ENCODE measurements at places on chromosomes 3 and 15.

GRCh38 chr3:132822266-132822665 lies 100.1 kb upstream of the NPHP3 start:
- no peak for DNase-seq

- no peak for DNase-seq
These were observed 58.6 kb downstream of the WWTR1 start for GRCh38 chr3:149599236-149599635.

- no peak for DNase-seq
These were observed 17.6 kb downstream of the CD200R1L start for GRCh38 chr3:112829046-112829445.

GRCh38 chr3:12822725-12823373 lies 18.5 kb downstream of the RPL32 start:
- DNase-seq = no peak

DNA sequence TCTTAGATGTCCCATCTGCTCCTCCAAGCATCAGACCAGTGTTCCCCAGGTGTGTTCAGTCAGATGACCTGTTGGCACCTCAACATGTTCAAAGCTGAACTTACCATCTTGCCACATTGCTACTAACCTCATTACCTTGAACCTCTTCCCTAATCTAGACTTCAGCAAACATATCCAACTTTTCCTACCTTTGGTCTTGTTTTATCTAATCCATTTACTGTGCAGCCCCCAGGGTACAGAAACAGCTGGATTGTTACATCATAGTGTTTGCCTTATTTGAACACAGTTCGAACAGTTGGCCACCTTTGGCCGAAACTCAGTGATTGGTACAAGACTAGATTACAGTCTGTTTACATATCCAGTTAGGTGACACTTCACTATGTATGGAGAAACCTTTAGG lies 36.1 kb upstream of the MCF2L2 start:
- DNase-seq = no peak

GRCh38 chr15:80059786-80060355 lies 395 bp downstream of the ZFAND6 start:
- no peak for DNase-seq

DNA sequence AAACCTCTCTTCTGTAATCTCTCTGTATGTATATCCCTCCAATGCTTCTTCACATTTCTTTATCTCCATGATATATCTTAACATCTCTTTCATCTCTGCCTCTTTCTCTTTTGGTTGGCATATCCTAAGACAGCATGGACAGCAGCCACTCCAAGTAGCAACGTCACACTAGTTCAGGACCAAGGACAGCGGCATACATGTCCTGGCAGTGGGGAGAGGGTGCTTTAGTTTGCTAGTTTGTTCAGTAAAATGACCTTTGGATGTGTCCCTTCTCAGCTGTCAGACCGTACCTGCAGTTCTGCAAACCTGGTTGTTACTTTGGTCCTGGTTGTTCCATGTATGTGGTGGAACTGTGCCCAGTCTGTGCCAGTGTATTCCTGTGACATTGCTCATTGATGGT lies 225.6 kb upstream of the ROPN1 start:
- no peak for DNase-seq

DNA sequence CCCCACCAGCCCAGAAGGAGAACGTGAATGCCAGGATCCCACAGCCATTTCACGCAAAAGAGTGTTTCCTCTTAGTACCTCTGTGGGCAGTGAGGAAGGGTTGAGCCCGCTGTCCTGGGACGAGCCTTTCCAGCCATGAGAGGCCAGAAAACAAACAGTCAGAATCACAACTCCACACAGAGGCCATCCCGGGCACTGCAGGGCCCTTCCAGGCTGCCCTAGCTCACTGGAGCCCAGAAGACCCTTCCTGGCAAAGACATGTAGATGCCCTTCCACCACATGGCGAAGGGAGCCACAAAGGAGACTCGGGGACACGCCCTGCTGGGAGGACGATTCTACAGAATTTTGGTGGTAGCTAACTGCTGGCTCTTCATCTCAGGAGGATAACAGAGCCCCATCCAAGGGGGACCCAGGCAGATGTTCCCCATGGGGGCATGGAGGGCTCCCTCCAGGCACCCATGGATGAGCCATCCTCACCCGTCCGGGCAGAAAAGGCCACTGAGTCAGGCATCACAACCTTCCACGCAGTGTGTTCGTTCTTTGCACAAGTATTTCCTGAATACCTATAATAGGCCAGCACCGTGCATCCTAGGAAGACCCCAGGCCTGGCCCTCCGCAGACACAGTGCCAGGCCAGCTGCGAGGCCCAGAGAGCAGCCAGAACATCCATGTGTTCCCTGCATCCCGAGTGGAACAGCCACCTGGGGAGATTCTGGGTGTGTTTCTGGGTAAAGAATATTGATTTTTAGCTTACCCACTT lies 47.2 kb downstream of the SLC12A8 start:
- DNase-seq = no peak

DNA sequence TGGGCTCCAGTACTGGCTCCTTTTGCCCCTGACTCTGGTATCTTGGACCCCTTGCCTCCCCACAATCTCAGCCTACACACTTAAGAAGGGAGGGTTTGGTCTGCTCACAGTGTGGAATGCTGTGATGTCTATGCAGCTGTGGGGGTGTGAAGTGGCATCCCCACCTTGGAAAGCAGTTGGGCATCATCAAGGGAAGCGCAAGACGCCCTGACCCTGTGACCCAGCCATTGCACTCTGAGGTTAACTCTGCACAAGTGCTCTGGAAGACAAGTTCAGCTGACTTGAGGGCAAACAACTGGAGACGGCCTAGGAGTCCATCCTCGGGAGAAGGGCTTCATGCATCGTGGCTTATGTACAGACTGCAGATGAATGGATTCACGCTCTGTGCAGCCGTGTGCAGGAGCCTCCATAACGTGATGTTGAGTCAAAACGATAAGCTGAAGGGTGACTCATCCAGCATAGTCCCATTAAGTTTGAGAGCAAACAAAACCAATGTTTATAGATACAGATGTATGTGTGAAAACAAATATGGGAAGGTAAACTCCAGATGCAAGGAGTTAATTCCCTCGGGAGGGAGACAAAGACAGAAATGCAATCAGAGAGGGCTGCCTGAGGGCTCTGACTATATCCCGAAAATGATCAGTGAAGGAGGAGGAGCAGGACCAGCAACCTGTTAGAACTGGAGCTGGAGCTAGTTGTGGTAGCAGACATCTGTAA lies 86.8 kb downstream of the LSM3 start:
- no peak for DNase-seq

GRCh38 chr3:49911611-49912010 lies 7.9 kb upstream of the MST1R start:
- no peak for DNase-seq

GRCh38 chr3:84724877-84725276 lies 233.9 kb upstream of the CADM2 start:
- no peak for DNase-seq

DNA sequence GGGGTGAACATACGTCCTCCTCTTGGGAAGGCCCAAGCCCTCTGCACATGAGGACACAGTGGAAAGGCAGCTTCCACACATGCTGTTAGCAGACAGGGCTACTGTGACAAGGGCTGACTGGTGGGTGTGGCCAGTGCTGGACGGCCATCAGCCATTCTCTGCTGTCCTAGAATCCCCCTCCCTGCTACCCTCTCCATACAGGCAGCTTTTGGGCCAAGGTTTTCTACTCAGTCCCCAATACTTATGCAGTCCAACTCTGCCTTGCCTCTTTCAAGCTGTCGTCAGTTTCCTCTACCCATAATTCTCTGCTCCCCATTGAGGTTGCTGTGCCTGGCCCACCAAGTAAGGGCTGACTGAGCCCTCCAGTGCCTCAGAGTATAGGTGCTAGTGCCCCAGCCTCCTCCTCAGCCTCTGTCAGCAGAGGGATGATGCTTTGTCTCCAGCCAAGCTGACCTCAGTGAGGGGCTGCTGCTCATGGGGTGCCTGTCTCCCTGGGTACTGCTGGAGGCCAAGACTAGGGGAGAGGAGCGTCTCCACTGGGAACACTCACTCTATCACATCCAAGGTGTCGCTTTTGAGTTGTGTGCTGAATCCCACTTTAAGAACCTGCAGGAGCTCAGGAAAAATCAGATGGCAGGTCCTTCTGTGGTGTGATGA lies 2.8 kb downstream of the LOXL1 start:
- DNase-seq = no peak

GRCh38 chr3:130117933-130118332 lies 36.3 kb downstream of the ALG1L2 start:
- no peak for DNase-seq

GRCh38 chr15:72021604-72022003 lies 96.3 kb downstream of the MYO9A start:
- no peak for DNase-seq

DNA sequence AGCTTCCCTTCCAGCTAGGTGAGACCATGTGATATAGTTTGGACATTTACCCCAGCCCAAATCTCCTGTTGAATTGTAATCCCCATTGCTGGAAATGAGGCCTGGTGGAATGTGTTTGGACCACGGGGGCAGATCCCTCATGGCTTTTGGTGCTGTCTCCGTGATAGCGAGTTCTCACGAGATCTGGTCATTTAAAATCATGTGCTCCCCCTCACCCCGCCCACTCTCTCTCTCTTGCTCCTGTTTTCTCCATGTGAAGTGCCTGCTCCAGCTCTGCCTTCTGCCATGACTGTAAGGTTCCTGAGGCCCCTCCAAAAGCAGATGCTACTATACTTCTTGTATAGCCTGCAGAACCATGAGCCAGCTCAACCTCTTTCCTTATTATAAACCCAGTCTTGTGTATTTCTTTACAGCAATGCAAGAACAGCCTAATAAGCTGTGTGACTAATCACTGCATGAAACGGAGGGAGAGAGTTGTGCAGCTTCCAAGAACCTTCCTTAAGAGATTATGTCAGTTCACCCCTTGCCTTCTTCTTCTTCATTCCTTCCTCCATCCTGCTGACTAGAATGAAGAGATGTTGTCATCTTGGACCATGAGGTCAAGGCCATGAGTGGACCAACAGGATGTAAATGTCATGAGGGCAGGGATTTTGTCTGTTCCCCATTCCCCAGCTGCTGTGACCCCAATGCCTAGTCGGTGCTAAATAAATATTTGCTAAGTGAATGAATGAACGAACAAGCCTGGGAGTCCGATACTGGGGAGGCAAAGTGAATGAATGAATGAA lies 91.0 kb downstream of the CPN2 start:
- no peak for DNase-seq

DNA sequence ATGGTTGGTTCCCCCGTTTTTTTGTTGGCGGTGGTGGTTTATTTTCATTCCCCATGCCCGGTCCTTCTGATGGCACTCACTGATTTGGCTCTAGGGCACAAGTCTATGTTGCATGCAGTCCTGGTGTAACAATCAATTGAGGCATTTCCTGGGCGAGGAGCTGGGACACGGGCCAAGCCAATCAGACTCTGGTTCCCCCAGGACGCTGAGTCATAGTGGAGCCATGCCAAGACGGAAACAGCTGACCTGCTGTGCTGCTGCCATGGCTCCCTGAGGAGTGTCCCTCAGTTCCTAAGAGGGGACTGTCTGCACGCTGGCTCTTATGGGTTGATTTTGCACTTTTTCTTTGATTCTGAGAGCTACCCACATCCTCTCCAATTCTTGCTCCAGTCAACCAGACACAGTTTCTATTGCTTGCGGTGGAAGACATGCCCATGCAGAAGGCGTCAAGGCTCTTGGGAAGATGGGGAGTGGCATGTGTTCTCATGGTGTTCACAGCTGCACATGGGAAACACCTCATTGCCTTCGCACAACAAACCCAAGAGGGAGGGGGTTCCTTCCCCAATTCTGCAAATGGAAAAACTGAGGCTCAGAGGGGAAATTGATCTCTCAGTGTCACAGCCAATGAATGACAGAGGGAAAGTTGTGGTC lies 28.3 kb upstream of the ALDH1L1 start:
- no peak for DNase-seq

- DNase-seq = no peak
These were observed 250.5 kb downstream of the ADAMTSL3 start for GRCh38 chr15:83904107-83905040.

GRCh38 chr3:14758297-14758696 lies 60.5 kb upstream of the FGD5 start:
- DNase-seq = no peak

- DNase-seq = no peak
These were observed 58.0 kb downstream of the HRH1 start for GRCh38 chr3:11212299-11212608.

DNA sequence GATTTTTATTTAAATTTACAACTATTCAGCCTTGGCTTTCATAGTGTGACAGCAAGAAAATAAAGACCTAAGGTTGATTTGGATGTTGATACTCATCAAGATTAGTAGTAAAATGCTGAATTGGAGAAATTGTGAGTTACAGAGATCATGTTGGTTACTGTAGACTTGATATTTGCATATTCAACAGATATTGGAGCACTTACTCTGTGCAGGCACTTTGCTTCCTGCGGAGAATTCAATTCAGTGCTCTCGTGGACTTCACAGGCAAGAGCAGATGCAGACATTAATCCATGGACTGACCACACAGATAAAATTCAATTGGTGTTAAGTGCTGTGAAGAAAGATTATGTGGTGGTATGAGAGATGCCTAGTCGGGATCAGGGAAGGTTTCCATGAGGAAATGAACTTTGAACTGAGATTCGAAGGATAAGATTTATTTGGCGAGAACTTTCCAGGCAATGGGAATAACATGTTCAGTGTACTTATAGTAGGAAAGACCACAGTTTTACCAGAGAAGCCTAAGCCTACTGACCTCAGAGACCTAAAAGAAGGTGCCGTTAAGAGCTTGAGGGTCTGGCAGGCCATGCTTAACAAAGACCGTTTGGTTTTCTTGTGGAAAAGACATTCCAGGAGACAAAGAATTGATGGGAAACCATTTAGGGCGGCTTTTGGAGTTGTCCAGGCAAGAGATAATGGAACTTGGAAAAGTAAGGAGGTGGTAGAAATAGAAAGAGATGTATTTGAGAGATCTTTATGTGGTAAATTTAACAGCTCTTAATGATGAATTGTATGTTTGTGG lies 4.3 kb downstream of the SELENOT start:
- DNase-seq = no peak

- DNase-seq = no peak
These were observed 246.6 kb upstream of the KCNMB2 start for GRCh38 chr3:178289544-178290160.

DNA sequence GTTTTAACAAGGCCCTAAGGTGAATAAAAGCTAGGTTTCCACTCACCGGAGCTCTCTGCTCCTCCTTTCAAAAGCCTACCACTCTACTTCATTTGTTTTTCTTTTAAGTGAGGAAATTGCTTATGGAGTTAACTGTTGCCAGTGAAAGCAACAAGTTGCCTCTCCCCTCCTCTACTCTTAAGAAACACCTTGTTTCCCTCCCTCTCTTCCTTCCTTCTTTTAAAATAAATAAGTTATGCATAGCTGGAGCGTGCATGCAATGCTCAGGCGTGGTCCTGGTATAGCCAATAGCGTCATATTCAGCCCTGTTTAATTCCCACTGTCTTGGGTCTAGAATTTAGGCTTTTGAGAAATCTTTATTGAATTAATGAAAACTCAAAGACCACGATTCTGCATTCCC lies 101.1 kb upstream of the IGF1R start:
- no peak for DNase-seq
